ENCODE measurements at places on chromosomes 13 and 19.

GRCh38 chr19:51600940-51601580 is 29.1 kb downstream of the SIGLEC5 start:
- DNase-seq: no peak

DNA sequence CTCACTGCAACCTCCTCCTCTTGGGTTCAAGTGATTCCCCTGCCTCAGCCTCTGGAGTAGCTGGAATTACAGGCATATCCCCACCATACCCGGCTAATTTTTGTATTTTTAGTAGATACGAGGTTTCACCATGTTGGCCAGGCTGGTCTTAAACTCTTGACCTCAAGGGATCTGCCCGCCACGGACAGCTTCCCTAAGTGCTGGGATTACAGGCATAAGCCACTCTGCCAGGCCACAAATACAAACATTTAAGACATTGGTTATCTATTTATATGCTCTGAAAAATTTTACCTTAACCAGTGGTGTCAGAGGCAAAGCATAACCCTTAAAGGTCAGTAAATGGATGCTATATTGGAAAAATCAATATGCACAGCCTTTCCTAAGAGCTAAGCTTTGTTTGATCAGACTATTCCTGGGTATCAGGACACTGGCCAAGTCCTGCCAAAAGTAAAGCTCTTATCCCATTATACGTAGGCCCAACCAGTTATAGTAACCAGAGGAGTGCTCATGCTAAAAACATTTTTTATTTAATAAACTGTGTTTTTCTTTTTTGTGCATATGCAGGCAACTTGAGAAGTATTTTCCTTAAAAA is 56.4 kb upstream of the STARD13 start:
- no peak for DNase-seq

DNA sequence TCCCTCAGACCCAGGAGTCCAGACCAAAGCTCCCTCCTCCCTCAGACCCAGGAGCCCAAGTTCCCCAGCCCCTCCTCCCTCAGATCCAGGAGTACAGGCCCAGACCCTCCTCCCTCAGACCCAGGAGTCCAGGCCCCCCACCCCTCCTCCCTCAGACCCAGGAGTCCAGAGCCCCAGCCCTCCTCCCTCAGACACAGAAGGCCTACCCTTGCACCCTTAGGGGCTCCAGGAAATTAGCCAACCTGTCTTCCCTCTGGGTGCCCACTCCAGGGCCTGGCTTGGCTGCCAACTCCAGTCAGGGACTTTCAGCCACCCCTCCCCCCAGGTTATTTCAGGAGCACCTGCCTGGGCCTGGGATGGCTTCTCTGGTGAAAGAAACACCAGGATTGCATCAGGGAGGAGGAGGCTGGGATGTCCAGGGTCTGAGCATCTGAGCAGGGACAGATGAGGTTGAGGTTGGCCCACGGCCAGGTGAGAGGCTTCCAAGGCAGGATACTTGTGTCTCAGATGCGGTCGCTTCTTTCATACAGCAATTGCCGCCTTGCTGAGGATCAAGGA is at the start of gene FGF21:
Gene FGF21, plus strand, starts transcription at position 441 of the 558 bp plus-strand sequence. CDS start 713 bp downstream, outside the sequence.
- DNase-seq: peak; percentile 53

DNA sequence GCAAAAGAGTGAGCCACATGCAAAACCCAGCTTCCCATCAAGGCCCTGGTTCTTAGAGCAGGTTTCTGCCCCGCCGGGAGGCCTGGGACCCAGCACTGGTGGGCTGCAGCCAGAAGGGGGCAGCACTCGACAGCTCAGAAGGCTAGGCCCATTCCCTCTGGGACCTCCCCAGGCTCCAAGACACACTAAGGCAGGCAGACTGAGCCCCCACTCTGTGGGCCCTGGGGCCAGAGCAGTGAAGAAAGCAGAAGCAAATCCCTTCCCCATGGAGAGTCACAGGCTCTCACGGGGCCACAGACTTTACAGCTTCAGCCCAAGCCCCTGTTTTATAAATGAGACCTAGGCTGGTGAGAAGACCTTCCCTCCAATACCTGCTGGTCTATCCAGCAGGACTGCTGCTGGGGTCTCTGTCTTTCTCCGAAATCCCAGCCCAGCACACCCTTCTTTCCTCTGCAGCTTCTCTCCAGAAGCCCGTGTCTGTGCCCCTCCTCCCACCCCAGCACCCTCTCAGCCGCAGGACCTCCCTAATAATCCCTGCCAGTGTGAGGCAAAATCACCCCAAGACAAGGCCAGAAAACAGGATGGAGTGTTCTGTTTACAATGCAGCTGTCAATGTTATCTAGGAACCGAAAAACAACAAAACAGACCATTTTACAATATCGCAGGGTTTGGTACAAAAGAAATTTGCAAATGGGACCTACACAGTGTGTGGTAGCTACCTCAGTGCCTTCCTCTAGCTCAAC is 109.3 kb downstream of the ABCC4 start:
- DNase-seq: peak; percentile 76

DNA sequence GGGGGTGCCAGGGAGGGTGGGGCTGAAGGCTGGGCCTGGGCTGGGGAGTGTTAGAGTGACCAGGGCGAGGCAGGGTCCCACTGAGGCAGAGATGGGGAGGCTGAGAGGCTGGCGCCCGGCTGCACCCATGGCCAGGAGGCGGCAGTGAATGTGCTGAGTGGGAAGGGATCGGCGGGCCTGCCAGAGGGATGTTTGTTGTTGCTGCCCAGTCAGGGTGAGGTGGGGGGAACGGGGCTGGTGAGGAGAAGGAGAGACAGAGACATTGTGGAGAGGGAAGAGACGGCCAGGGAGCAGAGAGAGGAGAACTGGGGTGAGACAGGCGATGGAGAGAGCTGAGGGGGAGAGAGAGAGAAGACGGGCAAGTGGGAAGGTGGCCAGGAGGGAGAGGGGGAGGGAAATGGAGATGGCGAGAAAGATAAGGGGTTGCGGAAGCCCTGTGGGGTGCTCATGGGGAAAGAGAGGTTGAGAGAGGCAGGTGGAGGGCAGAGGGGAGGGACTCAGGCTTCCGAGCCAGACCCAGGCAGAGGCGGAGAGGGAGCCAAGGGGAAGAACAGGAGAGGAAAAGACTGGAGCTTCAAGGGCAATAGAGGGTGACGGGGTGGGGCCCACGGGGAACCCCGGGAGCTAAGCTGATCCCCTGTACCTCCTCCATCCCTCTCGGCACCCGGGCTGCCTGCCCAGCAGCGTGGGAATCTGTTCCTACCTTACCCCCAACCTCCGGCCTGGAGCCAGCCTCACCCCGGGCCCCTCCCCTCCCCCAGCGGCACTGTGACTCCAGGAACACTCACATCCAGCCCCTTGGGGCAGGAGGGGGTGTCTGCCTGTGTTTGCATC is 690 bp upstream of the B3GNT8 start:
- DNase-seq: no peak

DNA sequence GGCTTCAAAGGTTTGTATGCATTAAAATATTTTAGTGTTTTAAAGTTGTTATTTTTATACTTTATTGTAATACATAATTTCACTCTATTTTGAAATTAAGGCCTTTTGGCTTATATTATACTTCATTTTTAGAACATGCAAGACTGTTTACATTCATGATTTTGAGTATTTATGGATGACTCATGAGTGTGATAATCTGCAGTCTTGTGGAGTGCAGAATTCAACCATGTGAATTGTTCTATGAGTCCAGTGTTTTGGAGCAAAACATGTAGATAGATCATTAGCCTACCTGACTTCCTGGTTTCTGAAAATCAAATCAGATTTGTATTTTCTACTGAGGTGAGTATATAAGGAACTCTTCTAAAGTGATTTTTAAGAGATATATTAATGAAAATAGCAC is 241.8 kb downstream of the PCCA start:
- peak; percentile 10 for DNase-seq

DNA sequence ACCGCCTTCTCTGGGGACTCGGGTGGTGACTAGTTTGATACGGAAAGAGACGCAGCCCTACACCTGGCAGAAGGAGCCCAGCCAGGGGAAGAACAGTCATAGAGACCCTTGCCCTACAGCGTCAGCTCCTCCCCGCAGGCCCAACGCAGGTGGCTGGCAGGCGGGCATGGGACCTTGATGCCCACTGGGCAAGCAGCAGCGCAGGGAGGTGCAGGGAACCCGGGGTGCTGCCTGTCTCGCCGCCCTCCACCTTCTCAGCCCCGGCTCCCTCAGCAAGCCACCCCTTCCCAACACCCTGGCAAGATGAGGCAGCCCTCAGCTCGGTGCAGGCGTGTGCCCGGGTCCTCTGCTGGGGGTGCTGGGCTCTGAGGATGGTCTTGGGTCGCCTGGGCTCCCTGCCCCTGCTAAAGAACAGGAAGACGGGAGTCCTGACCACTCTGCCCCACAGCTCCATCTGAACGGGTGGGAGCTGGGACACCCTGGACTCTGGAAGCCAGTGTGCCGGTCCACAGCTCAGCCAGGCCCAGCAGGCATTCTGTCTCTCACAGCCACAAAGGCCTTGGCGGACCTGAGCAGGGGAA is 9.0 kb downstream of the MIER2 start:
- no peak for DNase-seq

Data from fibroblast of upper back skin (primary cell).